B cell (primary cell): ENCODE measurements at places on chromosomes 1 and 21.

GRCh38 chr1:153478692-153479618 lies 18.5 kb upstream of the S100A7 start:
- DNase-seq, result no peak

DNA sequence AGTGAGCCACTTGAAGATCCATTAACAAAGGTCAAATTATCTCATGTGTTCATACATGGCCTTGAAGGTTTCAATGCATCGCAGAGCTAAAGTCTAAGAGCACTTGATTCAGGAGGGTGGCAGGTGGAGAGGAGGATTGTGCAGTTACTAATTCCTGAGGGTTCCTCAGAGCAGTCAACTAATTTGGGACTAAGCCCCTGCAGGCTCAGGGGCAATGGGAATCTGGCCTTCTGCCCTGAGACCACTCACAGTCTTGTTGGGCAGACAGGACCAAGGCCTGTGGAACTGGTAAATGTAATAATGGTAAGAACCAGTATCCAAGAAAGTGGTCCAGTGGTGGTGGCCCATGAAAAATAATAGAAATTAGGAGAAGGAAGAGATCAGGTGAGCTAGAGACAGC lies 127.4 kb upstream of the HMGB4 start:
- no peak for DNase-seq

GRCh38 chr1:151399324-151400171 lies at the start of gene PSMB4:
Gene PSMB4, plus strand, starts transcription at chr1:151399573. Its CDS starts 15 bp downstream, at chr1:151399588.
- DNase-seq, result peak; percentile 93

DNA sequence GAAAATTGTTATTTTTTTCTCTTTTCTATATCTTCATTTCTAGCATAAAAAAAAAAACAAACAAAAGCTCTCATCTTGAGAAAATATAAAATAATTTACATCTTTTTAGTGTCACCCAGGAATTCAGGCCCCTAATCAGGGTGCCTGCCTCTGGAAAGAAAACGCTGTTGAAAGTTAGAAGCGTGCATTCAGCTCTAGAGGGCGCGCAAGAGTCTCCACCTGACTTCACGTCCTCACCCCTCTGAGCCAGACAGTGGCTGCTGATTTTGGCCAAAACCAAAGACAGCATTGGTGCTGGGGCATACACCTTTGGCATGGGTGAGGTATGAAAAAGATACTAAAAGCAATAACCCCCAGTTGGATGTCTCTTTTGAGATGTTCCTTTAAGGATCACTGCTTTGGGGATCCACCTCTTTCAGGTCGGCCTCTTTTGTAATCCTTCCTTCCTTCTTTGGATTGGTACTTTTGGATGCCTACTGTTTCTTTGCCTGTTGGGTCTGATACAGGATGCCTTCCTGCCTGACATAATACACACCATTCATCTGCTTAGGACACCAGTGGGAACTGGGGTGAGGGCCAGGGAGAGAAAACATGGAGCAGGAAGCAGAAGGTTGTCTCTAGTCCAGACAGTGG lies 77.6 kb upstream of the CHRM3 start:
- DNase-seq, result no peak

DNA sequence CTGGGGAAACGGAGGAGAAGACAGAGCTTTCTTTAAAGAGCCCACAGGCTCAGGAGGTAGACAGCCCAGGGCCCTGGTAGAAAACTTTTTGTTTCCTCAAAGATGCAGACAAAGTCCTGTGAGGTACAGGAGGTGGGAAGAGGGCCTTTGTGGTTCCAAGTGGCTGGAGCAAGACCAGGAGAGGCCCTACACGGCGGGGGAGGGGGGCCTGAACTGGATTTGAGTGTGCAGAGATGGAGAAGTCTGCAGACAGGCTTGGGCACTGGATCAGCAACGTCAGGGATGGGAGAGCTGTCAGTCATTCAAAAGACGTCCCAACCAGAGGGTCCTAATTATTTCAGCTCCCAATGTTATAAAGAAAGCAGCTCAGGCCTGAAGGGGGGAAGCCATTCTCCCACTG lies 126.2 kb downstream of the EPHB2 start:
- no peak for DNase-seq

- peak; percentile 66 for DNase-seq
Observed at GRCh38 chr21:43957611-43958362, 54.3 kb upstream of the TRAPPC10 start.

GRCh38 chr1:66725885-66726665 lies 26.2 kb upstream of the DYNLT5 start:
- peak; percentile 69 for DNase-seq

DNA sequence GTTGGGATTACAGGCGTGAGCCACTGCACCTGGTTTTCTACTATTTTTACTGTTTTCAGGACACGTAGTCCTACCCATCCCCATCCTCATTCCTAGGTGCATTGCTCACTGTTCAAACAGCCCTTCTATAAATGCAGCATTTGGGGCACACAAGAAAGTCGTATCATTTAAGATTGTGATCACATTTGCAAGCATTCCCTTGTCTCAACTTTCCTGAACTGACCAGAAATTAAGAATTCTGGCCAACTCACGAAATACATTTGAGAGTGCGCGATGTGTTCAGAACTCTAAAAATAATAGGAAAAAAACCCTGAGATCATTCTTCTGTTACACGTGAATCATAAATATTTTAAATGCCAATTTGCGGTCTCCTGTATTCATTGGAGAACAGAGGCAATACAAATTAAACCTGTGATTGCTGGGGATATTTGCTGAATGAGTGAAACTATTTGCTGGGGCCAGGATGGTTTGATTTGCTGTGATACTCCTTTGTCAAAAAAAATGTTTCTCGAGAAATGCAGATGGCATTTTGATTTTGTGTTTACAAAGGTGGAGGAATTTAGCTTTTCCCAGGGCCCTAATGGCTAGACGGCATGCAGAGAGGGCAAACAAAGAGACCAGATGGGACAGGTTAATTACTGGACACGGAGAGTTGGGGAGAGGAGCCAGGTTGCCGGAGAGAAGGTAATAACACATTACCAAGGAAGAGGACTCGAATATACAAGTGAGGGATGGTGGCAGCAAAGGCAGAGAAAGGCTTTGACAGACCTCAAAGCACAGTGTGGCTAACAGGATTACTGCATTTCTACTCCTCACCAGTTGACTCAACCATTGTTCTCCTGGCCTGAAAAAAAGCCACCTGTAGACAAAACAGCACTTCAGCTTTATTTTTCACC lies 38.4 kb downstream of the STPG1 start:
- DNase-seq, result no peak

- DNase-seq, result no peak
Observed at GRCh38 chr1:8017495-8018197, 8.5 kb downstream of the ERRFI1 start.

GRCh38 chr1:168116327-168116799 lies 20.4 kb downstream of the GPR161 start:
- DNase-seq, result no peak

DNA sequence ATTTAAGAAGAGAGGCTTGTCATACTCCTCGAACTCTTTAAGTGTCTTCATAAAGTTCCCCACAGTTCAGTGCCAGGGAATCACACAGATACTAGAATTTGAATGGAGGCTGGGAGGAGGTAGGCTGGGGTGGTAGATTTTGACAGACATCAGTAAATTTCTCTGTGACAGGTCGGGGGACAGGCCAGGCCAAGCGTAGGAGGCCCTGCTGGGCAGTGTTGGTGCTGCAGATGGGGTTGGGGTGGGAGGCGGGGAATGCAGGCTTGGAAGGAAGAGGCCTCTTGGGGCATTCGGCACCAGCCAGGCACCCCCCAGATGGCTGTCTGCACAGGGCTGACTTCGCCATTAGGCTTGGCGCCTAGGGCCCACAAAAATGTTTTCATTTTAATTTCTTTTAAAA lies 84.0 kb downstream of the MAN1C1 start:
- DNase-seq, result no peak

DNA sequence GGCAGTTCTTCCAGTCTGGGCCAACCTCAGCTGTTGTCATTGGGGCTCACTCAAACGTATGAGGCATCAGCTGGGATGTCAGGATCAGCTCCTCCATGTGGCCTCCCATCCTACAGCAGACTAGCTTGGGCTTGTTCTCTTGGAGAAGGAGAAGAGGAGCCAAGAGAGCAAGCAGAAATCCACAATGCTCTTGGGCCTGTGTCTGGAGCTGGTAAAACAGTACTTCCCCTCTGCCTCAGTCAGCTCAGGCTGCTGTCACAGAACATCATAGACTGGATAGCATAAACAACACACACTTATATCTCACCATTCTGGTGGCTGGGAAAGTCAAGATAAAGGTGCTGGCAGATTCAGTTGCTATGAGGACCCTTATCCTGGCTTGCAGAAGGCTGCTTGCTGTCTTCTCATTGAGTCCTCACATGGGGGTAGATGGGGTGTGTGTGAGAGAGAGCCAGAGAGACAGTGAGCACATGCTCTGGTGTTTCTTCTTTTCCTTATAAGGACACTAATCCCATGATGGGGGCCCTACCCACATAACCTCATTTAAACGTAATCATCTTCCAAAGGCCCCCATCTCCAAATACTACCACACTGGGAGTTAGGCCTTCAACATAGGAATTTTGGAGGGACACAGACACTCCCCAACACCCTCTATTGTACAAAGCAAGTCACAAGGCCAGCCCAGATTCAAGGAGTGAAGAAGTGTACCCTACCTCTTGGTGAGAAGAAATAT lies 16.3 kb upstream of the DNAJC6 start:
- no peak for DNase-seq

DNA sequence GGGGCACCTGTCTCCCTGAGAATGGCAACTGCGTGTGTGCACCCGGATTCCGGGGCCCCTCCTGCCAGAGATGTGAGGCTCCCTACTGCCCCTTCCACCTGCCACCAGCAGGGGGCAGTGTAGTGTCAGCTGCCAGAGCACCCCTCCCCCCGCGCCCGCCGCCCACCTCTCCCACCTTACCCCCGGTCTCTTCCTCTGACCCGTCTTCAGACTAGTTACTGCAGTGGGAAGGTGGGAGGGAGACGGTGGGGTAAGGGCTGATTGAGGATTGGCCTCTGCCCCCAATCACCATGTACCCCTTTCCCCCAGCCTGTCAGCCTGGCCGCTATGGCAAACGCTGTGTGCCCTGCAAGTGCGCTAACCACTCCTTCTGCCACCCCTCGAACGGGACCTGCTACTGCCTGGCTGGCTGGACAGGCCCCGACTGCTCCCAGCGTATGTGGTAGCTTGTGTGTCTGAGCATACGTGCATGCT lies 10.1 kb upstream of the LRRC71 start:
- DNase-seq, result peak; percentile 58

DNA sequence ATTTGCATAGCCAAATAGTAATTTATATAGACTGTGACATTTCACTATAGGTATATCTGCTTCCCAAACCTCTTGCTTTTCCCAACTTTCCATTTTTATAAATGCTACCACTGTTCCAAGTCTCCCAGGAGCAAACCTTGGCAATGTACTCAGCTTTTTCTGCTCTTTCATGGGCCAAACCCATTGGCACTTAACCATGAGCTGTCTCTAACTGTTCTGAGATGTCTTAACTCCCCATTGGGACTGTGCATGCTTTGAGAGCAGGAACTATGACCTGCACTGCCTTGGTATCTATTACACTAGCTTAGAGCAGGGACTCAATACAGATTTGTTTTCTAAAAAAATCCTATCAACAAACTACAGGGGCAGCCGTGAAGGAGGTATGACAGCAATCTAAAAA lies 22.5 kb upstream of the KHDRBS1 start:
- no peak for DNase-seq

- no peak for DNase-seq
Observed at GRCh38 chr1:181438013-181438412, 45.3 kb upstream of the CACNA1E start.

- peak; percentile 44 for DNase-seq
Observed at GRCh38 chr1:33137800-33138199, 44.0 kb downstream of the TRIM62 start.

DNA sequence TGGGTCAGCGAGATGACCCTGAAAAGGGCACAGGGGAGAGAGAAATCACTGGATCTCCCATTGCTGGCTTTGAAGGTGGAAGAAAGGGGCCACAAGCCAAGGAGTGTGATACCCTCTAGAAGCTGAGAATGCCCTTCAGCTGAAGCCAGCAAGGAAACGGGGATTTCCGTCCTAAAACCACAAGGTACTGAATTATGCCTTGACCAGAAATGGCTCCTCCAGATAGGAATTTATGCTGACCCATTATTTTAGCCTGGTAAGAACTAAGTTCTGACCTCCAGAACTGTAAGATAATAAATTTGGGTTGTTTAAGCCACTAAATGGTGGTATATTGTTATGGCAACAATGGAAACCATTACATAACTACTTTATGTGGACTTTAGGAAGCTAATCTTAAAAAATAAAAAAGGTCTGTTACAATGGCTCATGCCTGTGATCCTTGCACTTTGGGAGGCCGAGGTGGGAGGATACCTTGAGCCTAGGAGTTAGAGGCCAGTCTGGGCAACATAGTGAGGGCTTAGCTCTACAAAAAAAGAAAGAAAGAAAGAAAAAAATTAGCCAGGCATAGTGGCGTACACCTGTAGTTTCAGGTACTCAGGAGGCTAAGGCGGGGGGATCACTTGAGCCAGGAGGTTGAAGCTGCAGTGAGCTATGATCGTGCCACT lies 3.6 kb upstream of the H6PD start:
- no peak for DNase-seq

- DNase-seq, result no peak
Observed at GRCh38 chr1:54439550-54440223, 33.5 kb upstream of the SSBP3 start.

- no peak for DNase-seq
Observed at GRCh38 chr1:42788021-42788420, 3.2 kb downstream of the TMEM269 start.

GRCh38 chr1:52423771-52424170 lies 19.4 kb downstream of the PRPF38A start:
- peak; percentile 28 for DNase-seq

DNA sequence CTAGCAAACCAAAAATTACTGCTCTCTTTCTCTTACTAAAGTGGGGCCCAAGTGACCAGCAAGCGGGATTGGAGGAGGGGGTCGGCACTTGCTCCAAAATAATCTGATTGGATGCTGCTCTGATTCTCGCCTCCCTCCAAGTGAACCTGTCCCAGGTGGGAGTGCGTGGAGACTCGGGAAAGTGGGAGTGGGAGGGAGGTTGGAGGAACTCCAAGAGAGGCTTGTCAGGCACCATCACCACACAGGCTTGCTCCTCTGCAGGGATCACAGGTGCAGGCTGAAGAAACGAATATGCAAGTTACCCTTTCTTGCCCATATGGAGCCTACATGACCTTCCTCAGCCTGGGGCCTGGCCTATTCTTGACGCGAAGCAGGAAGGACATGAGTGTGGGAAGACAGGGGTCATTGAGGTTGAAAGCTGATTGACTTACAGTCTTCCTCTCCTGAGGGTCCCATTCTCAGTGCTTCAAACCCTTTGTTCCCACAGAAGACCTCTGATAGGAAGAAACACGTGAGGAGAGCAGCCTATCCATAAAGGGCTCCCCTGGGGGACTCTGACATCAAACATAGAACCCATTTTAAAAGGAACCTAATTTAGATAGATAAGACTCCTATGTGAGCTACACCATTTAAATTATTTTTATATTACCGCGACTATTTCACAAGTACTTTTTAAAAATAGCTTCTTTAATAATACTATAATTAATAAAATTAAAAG lies 14.2 kb downstream of the RGS8 start:
- no peak for DNase-seq

- DNase-seq, result no peak
Observed at GRCh38 chr1:146019231-146020057, 2.1 kb downstream of the HJV start.
